ENCODE measurements at places on chromosomes 11 and 22. TPM values are rescaled to one million over a fixed set of nuclear protein-coding genes. Genes with fewer than 3 reads are reported as not detected.

CREB3L1 gene
- 44.7 TPM for polyA plus RNA-seq

MMP20 gene
- not detected for polyA plus RNA-seq

CPT1A gene
- polyA plus RNA-seq = 56.5 TPM

PIWIL4 gene
- 3.5 TPM for polyA plus RNA-seq

PHOX2A gene
- 1.7 TPM for polyA plus RNA-seq

OR2AT4 gene
- polyA plus RNA-seq = not detected

CATSPERZ gene
- 1.4 TPM for polyA plus RNA-seq

KCNQ1OT1 gene
- 0.32 TPM for polyA plus RNA-seq

THY1 gene
- polyA plus RNA-seq = 61.1 TPM

STIM1 gene
- polyA plus RNA-seq = 15.6 TPM

All from sigmoid colon (tissue), 7 donors.